ENCODE measurements at places on chromosomes 1 and 21.
A peak's percentile ranks its signal among the peaks of the same experiment; 100 is the strongest.

GRCh38 chr1:3999941-4000735, 100.1 kb upstream of the C1orf174 start:
- DNase-seq = no peak

GRCh38 chr1:194055536-194055935, 869.1 kb upstream of the B3GALT2 start:
- DNase-seq = no peak

- no peak for DNase-seq
Measured at GRCh38 chr1:50603274-50604271, 180.3 kb upstream of the DMRTA2 start.

DNA sequence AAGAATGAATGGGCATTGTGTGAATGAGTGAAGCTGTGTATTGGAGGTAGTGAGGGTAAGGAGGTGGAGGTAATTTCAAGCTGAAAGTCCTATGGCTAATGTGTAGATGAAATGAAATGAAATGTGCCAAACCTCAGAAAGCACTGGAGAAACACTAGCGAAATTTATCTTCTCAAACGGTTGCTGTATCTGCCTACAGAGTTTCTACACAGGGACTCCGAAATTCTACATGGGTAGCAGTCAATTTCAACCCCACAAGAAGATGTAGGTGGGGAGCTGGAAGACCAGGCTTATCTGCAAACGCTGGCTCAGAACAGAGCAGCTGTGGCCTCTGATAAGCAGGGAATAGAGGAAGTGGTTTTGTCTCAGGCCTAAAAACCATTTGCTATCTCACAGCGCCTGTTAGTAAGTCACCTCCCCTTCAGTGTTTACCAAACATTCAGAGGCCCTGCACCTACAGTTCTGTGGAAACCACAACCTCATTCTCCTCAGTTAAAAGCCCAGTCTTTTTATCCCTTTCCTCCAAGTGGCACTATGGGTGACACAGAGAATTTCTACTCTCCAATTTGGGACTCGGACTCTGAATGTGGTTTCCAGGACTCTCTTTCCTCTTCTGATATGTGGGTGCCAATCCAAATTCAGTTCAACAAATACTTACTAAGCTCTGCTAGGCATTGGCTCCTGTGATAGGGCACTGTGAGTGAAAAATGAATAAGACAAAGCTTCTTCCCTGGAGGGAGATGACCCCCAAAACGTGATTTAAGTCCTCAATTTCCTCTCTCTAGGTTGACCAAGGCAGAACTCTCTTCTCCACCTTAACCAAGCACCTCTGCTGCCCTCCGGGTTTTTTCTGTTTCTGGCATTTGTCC, 17.2 kb upstream of the SLAMF6 start:
- peak; percentile 24 for DNase-seq

DNA sequence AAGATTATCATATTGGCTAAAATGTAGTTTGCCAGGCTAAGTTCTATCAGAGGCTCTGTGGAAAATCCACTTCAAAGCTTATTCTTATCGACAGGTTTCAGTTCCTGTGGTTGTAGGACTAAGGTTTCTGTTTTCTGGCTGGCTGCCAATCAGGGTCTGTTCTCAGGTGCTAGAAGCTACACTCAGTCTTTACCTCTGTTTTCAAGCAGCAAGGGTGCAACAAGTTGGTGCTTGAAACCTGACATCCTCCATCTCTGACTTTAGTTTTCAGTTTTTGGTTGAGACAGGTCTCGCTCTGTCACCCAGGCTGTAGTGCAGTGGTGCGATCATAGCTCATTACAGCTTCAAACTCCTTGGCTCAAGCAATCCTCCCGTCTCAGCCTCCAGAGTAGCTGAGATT, 15.3 kb upstream of the TMCO2 start:
- DNase-seq = no peak

- no peak for DNase-seq
Measured at GRCh38 chr1:16088996-16089395, 15.5 kb upstream of the FAM131C start.

DNA sequence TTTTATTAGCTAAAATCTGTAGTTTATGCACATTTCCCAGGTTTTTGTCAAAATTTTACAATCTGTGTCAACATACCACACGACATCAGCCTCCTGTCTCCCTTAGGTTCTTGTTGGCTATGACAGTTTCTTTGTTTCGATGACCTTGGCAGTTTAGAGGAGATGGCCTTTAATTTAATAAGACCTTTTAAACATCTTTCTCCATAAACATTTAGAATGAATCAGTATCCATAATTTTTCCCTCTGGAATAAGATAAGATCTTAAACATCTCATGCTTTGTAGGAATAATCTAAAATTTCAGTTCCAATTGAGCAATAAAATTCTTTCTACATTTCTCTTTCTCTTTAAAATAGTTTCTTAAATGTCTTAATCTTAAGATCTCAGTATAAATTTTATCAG, 28.7 kb upstream of the DYRK1A start:
- DNase-seq = no peak

GRCh38 chr1:226365831-226366231, 42.1 kb downstream of the PARP1 start:
- DNase-seq = no peak

DNA sequence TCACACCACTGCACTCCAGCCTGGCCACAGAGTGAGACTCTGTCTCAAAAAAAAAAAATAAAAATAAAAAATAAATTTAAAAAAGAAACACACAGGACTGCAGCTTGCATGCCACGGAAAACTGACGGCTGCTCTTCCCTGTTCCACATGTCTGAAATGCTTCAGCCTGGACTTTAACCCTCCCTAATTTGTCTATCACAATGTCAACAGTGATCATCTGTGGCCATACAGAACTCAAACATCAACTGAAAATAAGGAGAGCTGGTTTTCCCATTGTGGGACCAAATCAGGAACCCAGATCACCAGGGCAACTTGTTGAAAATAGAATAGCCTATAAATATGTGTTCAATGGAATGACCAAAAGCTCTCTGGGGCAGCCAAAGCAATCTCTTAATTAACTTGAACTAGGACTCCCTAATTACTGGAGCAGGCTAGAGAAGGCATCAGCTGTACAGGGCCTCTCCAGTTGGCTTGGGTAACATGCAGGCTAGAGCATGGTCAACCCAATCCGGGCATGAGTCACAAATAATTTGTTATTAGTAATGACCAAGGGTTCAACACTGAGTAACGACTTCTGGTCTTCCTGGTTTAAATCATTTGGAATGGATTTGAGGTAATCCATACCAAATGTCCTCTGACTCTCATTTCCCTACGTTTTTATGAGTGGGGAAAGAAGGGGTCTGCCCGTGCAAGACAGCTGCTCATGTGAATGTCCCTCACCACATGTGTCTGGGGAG, 62.7 kb upstream of the KAZN start:
- DNase-seq = no peak

DNA sequence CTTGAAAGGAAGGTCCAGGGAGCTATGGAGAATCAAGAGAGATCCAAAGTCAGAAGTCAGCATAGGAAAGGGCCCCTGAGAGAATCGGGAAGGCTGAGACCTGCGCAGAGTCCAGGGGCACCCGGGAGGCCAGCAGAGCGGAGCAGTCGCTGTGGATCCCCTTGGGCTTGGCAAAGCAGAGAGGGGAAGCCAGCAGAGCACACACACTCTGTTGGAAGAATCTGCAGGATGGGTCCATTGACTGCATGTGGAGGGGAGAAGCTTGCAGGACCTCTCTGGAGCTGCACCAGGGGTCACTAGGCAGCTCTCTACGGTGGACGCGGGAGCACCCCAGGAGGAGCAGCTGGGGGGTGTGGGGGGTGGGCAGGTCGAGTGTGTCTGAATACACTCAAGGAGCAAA, 6.4 kb downstream of the RIPK4 start:
- DNase-seq = no peak

DNA sequence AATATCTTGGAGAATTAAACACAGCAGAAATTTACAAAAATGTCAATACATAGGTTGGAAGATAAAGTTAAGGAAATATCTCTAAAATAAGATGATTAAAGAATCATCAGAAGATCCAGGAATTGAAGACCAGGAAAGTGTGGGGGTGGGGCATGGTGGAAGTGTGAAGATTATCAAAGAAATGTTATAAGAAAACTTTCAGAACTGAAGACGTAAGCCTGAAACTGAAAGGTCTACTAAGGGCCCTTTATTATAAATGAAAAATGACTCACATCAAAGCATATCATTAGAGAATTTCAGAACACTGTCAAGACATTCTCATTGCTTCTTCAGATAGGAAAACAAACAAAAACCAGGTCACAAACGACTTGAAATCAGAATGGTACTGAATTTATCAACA, 92.4 kb upstream of the DPT start:
- DNase-seq = no peak

- no peak for DNase-seq
Measured at GRCh38 chr1:59315529-59316463, 18.9 kb downstream of the FGGY start.

GRCh38 chr21:38824124-38824822, 18.5 kb downstream of the ETS2 start:
- no peak for DNase-seq

GRCh38 chr1:82264802-82265201, 464.1 kb downstream of the ADGRL2 start:
- no peak for DNase-seq

Data from stimulated activated CD8-positive, alpha-beta memory T cell treated with anti-CD3 and anti-CD28 coated beads, Interleukin-7, amount 100 ng/mL, for 1 hour (primary cell).